ENCODE measurements at places on chromosomes 6 and 20.

- no peak for DNase-seq
Measured at GRCh38 chr6:30263734-30264133, 50.5 kb upstream of the TRIM26 start.

GRCh38 chr6:135014353-135014832 lies 40.2 kb downstream of the HBS1L start:
- no peak for DNase-seq

DNA sequence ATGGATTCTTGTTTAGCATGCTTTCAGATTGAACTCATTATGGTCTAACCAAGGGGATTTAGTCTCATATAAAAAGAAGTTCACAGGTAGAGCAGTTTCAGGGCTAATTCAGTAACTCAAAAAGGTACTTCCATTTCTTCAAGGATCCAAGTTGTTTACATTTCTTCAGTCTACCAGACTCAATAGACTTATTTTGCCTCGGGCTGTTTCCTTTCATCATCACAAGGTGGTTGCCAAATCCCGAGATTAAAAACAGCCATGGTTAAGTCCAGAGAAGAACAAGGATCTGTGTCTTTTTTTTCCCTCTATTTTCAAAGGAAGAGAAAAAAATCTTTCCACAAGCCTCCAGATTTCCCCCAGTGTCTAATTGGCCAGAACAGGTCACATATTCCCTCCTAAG lies 69.8 kb upstream of the SNX9 start:
- DNase-seq: no peak

DNA sequence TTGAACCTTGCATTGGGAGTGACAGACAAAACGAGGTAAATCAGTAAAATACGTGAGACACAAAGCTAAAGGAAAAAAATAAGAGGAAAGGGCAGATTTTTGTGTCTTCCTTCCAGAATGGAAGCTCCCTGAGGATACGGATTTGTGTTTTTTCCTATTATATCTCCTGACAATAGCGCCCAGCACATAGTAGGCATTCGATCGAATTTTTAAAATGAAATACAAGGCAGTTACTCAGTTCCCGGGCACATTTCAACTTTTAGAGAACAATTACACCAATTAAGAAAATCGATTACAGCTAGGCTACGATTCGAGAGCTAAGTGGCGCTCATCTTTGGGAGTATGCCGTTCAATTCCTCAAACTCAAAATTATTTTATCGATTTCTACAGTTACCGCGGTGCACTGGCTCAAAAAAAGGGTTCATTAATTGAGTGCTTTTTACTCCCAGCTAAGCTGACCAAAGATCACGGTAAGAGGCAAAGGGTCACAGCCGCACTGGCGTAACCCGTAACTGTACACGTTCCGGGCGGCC lies 443 bp downstream of the RMND1 start:
- DNase-seq: no peak

- DNase-seq: no peak
Measured at GRCh38 chr6:38943964-38944363, 104.6 kb upstream of the GLP1R start.

GRCh38 chr20:16062661-16063581 lies 510.3 kb downstream of the KIF16B start:
- DNase-seq: no peak

GRCh38 chr6:39310542-39310941 lies 3.7 kb downstream of the KCNK17 start:
- no peak for DNase-seq

- DNase-seq: no peak
Measured at GRCh38 chr20:11376420-11376819, 541.3 kb upstream of the BTBD3 start.

GRCh38 chr6:75116946-75117345 lies 88.9 kb downstream of the COL12A1 start:
- no peak for DNase-seq

GRCh38 chr6:155256122-155256795 lies 7.6 kb upstream of the CLDN20 start:
- DNase-seq: no peak

GRCh38 chr20:21685981-21686380 lies 19.5 kb upstream of the PAX1 start:
- DNase-seq: no peak

DNA sequence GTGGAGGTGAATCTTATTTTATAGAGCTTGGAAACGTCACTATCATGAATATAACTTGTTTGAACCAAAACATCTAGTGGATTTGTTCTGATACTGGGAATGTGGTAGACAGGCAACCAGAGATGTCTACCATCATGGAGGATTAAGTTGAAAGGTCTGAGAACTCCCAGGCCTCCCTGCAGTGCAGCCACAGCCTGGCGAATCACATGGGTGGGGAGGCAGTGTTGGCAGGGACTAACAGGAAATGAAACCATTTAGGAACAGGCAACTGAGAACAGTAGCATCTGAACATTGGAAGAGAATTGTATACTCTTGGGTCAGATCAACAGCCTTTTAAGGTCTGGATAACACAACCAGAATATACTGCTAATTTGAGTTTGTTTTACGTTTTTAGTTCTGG lies 22.3 kb upstream of the CEP162 start:
- no peak for DNase-seq

- no peak for DNase-seq
Measured at GRCh38 chr20:4812216-4812615, 90.5 kb downstream of the PRND start.

- no peak for DNase-seq
Measured at GRCh38 chr20:60352596-60352995, 394.4 kb downstream of the CDH26 start.

GRCh38 chr6:6842291-6842690 lies 253.8 kb downstream of the LY86 start:
- DNase-seq: no peak

DNA sequence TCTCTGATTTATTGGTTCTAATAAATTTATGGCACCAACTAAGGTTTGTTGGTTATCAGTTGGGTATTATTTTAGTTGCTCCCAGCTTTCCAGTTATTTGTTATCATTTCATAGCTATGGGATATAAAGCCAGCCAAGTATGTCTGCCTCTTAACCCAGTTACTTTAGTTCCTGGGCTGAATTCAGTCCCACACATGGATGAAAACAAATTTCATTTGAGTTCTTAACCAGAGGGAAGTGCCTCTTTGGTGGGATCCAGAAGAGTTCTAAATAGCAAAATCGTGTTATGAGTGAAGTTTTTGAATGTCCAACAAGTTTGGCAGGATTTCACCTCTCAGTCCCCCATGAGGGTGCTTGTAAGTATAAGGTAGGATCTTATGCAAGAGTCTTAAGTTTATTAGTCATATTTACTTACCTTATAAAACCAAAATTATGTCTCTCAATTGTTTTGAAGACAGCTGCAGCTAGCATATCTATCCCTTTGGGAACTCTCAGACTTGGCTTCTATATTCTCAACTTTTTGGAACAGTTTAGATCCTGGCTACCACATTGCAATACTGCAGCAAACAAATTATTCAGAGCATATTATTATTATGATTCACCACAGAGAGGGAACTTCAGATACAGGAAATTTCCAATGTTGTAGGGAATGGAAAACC lies 683.6 kb downstream of the BCKDHB start:
- no peak for DNase-seq

- DNase-seq: no peak
Measured at GRCh38 chr6:16204653-16205376, 33.6 kb upstream of the GMPR start.

- DNase-seq: peak; percentile 55
Measured at GRCh38 chr6:104525677-104526322, 333.9 kb downstream of the HACE1 start.

DNA sequence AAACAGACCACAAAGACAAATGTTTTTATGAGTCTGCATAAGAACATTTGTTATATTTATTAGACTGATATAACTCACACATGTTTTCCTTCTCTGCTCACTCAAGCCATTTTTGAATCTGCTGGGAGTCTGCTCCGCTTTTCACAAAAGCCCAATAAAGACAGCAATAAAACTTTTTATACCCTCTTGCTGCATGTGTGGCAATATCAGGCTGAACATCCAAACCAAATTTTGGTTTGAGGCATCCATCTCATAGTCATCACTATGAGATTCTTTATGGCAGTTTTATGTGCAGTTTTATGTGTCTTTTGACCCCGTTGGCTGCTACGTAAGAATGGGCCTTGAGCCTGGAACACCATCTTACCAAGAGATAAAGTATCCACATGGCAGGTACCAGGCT lies 1276.8 kb upstream of the ADGRB3 start:
- no peak for DNase-seq

DNA sequence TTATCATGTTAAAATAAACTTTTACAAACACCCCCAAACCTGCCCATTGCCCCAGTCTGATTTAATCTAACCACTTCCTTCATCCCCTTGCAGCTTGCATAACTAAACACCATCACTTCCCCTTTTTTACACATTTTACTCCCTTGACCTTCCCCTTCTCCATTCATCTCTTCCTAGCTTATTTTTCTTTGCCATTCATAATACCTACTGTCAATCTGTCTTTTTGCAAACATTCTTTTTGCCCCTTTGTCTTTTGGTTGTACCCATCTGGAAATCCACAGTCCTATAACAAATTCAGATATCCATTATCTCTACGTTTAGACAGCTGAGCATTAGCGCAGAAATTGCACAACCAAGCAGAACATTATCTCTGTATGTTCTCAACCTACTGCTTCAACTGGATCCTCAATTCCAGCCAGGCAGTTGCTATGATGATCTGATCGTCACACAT lies 51.2 kb downstream of the C6orf52 start:
- no peak for DNase-seq

DNA sequence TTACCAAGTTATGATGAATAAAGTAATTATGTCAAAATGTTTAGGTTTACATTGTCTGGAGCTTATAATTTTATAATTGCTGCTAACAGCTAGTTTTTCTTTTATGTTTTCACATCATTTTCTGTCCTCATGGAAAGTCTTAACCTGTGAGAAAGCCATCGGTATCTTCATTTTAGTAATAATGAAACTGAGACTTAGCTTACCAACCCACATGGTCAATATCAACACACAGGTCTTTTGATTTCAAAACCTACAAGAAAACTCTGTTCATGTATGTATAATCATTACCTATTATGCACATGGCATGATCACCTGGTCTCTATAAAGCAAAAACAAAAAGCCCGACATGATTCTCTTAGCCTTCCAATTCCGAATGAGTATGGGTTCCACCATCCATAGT lies 61.9 kb downstream of the KCNQ5 start:
- no peak for DNase-seq

DNA sequence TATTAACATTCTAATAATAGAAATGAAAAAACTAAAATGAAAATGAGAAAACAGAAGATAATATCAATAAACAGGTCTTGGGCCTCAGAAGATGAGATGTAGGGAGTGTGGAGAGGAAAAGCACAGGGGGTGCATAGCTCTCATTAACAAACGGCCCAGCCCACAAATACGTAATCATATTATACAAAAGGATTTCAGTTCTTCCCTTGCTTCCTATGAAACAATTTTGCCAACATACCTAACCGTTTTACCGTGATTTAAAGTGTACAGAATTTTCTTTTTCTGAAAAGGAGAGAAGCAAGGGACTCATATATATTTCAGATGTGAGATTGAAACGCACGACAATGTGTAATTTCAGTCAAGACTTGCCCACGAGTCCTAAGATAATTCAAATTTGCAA lies 136.0 kb downstream of the HFE start:
- DNase-seq: no peak
